ENCODE measurements at places on chromosomes 2 and 18.

GRCh38 chr2:143994961-143995360, 525.0 kb downstream of the ZEB2 start:
- no peak for DNase-seq

DNA sequence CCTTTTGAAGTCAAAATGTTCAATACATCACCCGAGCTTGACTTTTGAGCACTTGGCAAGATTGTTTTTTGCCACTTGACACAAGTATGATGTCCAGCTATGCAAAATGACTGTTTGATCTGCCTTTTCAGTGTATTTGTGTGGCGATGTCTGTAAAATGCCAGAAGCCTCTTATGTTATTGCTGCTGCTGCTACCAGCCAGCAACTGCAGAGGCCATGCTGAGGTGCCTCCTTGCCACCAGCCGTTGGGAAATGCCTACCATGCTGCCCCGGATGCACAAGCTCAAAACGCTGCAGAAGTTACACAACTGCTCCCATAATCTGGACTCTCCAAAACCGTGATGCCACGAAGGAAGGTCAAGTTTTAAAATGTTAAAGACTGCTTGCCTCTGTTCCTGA, 80.3 kb downstream of the RTN4 start:
- no peak for DNase-seq

- DNase-seq: no peak
Measured at GRCh38 chr2:31258351-31258750, 24.4 kb downstream of the EHD3 start.

DNA sequence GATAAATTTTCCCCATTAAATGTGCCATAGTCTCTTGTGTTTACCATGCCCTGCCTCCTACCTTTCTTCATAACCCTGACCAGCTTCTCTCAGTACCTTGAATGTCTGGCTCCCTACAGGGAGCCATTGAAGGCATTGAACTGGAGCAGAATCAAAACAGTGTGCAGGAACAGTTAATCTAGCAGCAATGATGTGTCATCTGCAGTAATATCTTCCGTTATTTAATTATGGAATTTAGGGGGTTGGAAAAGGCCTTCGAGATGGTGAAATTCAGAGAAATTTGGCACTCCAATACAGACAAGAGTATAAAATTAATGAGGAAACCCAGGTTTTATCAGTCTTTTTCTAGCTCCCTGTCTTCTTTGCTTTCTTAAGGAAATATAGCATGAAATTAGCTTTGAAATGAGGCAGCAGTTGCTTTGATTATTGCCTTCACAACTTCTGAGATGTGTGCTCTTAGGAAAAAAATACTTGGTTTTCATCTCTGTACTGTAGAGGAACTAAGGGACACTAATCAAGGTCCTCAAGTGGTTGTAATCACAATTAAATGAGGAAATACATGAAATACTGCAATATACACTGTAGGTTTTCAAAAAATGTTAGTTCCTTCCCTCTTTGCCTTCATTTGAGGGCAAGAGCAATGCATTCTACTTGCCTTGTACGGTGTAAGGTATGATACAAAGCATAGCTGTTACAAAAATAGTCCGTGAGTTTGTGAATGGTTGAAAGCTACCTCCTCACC, 369.1 kb downstream of the SETBP1 start:
- DNase-seq: no peak

- DNase-seq: no peak
Measured at GRCh38 chr2:225337183-225337582, 62.3 kb upstream of the NYAP2 start.

GRCh38 chr2:63050334-63051041, at the start of gene OTX1:
Gene OTX1, plus strand, starts transcription at chr2:63050830. Its CDS starts 2,161 bp downstream, at chr2:63052991.
- no peak for DNase-seq
